Muscle of arm (tissue), 14 donors: ENCODE measurements at places on chromosomes 12 and 14. TPM values are rescaled to one million over a fixed set of nuclear protein-coding genes. Genes with fewer than 3 reads are reported as not detected.
A peak's percentile ranks its signal among the peaks of the same experiment; 100 is the strongest.

Gene SYNDIG1L
- not detected for polyA plus RNA-seq

GRCh38 chr14:73736842-73737241, 22.7 kb upstream of the PNMA1 start:
- DNase-seq: no peak

Gene YARS2
- polyA plus RNA-seq: 22.9 TPM

Gene CAPS2
- polyA plus RNA-seq: 2.8 TPM

Gene ITGB7
- 0.92 TPM for polyA plus RNA-seq

DNA sequence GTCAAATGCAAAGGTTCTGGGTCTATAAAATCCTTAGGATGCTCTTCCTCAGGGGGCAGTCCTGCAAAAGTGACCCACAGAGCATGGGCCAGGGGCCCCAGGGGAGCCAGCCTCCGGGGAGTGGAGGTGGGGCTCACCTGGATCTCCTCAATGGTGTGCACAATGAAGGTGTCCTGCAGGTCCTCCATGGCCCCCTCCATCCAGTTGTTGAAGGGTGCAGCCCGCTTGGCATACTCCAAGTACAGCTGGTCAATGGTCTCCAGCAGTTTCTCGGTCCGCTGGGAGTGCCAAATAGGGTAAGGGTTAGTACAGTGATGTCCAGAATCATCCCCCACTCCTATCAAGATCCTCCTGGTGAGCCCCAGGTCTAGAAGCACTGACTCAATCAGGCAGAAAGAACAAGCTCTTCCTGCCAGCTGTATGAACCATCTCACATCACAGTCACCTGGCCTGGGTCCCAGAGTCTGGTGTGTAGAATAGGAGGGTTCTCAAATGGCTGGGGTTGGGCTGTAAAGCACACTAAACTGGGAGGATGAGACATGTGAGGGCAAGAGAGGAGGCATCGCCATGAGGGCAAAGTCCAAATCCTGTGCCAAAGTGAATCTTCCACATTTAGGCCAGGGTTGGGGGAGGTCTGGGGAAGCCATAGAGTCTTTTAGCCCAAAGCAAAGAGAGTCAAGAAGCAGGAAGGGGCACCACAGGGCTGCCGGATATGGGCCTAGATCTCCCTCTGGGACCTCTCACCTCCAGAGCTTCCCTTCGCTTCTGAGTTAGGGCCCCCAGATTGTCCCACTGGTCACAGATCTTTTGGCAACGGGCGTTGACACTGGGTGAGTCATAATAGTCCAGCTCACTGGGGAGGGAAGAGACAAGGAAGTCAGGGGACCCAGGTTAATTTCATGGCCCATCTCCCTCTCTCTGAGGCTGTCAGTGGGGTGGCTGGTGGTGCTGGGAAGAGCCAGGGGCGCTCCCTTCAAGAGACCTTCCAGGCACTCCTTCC, 91.5 kb upstream of the ZFP36L1 start:
- DNase-seq: no peak

DNA sequence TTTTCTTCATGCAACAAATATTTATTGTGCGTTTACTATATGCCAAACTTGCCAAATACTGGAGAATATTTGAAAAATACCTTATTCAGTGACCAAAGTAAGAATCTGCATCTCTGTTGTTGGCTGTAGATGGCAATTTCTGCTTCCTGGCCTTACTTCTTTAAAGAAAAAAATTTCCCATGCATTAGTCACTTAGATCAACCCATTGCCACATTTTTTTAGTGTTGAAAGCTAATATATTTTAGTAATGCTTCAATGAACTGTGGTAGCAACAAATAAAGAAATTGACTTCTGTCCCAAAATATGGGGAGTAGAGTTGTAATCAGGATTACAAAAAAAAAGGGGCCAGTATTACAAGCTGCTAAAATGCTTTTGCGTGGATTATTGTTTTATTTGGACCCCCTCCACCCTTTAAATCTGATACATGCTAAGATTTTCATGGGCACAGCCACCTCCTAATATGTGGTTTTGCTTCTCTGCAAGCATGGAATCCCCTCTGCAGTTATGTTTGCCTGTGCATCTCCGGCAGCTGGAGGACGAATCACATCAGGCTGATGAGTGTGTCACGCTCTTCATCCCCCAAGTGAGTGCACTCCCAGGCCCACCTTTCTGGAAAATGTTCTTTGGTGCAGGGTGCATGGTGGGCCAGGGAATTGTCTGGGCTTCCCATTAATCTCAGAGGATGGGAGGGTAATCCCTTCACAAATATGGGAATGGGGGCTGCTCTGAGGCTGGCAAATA, 38.1 kb upstream of the PTCSC3 start:
- no peak for DNase-seq

DNA sequence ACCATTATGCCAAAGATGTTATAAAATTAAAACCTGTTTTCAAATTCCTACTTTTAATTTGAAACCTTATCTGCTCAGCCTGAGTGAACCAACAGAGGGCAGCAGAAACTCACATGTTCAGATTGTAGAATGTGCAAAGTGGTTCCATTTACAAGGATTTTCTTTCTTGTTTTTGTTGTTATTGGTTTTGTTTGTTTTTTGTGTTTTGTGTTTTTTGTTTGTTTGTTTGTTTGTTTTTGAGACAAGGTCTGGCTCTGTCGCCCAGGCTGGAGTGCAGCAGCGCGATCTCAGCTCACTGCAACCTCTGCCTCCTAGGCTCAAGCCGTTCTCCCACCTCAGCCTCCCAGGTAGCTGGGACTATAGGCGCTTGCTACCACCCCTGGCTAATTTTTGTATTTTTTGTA, 22.8 kb upstream of the GARIN2 start:
- peak; percentile 38 for DNase-seq

- DNase-seq: no peak
Observed at GRCh38 chr14:24063263-24063836, 8.0 kb upstream of the CPNE6 start.

GRCh38 chr14:59705245-59705644, 128.6 kb upstream of the CCDC175 start:
- DNase-seq: no peak

Gene LMNTD1
- polyA plus RNA-seq: not detected

Gene PROX2
- 0.96 TPM for polyA plus RNA-seq

Gene TAS2R8
- not detected for polyA plus RNA-seq

DNA sequence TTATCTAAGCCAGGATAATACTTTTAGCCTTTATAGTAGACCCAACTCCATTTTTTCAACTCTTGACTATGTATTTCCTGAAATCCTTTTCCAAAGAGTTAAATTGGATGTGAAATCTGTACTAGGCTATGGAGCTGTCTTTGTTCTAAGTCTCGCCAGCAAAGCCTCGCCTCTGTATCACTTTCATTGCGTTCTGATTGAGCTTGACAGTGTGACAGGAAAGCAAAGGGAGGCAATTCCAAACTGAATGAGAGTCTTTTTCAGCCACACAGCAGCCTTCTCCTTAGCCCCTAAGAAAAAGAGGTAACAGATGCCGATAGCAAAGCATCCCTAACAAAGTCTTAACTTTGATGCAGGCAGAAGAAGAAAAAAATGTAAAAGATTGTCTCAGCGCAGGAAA, 154.6 kb upstream of the OTX2 start:
- no peak for DNase-seq

GRCh38 chr12:31745242-31745641, 16.4 kb upstream of the AMN1 start:
- DNase-seq: no peak

DNA sequence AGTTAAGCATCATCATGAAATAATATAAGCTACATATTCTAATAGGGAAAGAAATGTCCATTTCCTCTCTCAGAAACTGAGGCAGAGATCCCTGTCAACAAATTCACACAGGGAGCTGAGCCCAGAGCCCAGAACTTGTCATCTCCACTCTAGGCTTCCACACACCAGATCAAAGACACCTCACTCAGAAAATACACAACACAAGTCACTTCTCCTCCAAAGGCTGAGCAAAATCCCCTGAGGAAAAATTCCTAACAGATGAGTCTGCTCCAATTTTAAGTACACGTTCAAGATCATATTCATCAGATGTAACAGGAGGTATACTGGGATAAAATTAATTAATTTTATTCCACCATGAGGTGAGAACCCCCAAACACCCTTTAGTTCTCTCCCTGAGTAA, 227.3 kb downstream of the DPF3 start:
- DNase-seq: no peak

DNA sequence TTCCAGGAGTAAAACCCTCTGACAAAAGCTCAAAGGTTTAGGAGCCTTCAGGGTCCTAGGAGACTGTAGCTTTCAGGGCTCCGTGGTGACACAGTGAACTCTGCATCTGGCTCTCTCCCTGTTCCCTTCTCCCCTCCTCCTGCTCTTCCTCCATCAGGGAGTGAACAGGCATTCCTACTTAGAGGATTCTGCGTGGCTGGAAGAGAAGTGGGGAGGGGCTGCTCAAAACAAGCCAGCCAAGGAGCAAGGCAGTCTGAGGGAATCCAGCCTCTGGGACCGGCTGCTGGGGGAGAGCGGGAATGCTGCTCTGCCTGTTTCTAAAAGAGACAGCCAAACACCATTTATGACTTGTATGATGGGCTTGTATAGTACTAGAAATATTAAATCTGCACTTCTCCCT, 49.5 kb downstream of the RBMS2 start:
- peak; percentile 83 for DNase-seq

Gene TTC6
- polyA plus RNA-seq: 0.47 TPM
